ENCODE measurements at places on chromosomes 7 and 10.

GRCh38 chr10:102869258-102870198, at the start of gene AS3MT:
Gene AS3MT (plus strand): TSS chr10:102869470. CDS start chr10:102869593, 123 bp downstream.
- no peak for DNase-seq

- no peak for DNase-seq
These were observed 2.7 kb upstream of the UNCX start for GRCh38 chr7:1229956-1230355.

DNA sequence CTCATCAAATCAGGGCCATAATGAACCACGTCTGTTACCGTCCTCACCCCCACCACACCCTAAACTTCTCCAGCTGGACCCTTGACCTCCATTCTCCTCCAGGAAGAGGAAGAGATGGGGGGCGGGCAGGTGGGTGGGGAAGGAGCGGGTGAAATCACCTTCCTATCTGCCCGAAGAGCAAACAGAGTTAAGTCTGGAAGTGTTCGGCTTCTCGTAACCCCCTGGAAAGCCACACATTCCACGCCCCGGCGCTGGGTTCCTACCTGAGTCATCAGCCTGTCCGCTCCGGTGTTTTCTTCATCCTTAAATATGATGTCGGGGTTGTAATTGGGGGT, 736 bp downstream of the SHH start:
- DNase-seq, result no peak

- DNase-seq, result no peak
These were observed 3.9 kb downstream of the LSMEM1 start for GRCh38 chr7:112484671-112485167.

DNA sequence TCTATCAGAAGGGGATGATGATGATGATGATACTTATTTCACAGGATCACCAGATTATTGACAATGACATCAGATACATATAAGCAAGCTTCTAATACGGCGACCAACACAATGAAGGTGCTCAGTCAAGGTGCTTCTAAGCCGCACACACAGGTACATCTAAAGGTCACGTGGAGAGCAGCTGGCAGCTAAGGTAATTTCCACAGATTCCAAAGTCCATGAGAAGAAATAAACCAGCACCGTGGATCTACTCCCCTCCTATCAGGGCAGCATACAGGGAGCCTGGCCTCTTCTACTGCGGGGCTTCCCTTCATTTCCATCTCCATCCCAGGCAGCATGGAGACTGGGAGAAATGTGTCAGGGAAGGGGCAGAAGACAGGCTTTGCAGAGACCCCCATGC, 37.5 kb downstream of the DENND11 start:
- DNase-seq, result no peak

- no peak for DNase-seq
These were observed 179.2 kb downstream of the ST7 start for GRCh38 chr7:117132321-117133120.

- DNase-seq, result no peak
These were observed 248.5 kb upstream of the PLPP4 start for GRCh38 chr10:120208488-120208887.

DNA sequence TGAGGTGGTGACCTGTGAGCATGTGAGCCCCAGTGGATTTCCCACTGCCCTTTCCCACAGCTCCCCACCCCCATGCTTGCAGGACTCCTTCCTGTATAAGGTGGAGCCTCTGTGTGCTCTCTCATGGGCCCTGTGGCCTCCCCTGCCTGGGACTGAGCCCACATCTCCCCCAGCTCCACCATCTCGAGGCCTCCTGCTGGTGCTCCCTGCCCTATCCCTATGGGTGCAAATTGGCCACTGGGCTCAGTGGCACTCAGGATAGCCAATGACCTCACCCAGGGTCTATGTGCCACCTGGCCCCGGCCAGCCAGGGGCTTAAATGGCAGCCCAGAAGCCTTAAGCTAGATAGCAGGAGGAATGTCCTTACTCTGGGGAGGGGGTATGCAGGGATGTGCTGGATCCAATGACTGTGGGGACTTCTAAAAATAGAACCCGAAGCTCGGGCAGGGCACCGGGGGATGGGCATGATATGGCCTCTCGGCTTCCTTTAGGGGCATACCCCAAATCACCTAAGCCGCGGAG, 2.0 kb downstream of the LDB3 start:
- DNase-seq, result no peak

GRCh38 chr10:58070956-58071355, 196.7 kb downstream of the IPMK start:
- peak; percentile 7 for DNase-seq

DNA sequence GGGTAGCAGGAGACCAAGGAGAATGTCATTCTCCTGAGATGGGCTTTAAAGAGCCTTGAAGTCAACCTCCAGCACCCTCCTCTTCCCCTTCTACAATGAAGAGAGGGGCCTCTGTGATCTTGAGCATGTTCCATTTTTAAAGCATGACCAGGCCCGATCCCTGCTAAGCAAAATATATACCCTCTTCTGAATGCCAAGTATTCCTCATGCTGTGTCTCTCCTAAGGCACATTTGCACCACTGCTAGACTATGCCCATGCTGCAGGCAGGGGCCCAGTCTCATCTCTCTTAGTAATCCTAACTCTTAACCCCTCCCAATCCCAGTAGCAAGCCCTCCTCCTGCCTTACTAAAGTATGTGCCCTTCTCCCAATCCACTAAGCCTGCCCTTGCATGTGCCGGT, 18.4 kb downstream of the SORBS1 start:
- no peak for DNase-seq

DNA sequence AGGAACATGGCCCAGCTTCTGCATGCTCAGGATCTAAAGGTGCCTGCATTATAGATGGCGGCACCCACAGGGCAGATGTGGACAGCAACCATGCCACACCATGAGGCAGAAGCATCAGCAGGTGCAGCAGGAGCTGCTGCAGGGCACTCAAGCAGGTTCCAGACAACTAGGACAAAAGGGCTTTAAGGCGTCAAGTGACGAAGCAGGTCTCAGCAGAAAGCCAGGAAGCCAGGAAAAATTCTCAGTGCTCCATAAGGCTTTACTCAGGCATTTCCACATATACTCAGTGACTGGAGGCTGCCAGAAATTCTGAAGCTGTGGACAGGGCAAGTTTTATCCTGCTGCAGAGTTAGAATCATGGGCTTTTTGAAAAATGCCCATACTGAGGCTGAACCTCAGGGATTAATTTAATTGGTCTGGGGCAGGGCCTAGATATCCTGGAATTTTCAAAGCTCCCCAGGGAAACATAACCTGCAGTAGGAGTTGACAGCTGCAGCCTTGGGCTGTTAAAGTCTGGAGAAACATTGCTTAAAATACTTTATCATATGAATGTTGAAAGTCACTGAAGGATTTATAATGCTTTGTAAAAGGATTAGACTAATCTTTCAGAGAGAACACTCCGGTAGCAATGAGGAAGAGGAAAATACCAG, 68.1 kb upstream of the RNF148 start:
- DNase-seq, result no peak

GRCh38 chr7:136336932-136337331, 359.8 kb upstream of the MTPN start:
- DNase-seq, result no peak

GRCh38 chr10:13834581-13835286, 248.0 kb downstream of the PRPF18 start:
- DNase-seq, result no peak

- DNase-seq, result peak; percentile 37
These were observed 639.6 kb upstream of the FOXK1 start for GRCh38 chr7:4042402-4043045.

DNA sequence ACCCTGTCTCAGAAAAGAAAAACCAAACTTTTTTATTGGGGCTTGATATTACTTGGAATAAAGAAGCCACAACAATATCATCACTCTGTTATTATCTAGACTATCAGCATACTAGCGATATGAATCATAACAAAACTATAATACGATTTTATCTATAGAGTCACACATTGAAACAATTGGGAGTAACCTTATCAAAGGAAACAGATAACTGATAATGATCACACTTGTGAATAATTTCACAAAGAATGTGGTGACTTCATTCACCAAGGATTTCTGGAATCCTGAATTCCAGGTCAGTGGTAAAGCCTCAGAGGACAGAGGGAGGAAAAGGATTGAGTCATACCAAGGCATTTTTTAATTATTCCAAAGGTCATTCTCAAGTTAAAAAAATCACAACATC, 32.1 kb upstream of the NMT2 start:
- DNase-seq, result no peak

DNA sequence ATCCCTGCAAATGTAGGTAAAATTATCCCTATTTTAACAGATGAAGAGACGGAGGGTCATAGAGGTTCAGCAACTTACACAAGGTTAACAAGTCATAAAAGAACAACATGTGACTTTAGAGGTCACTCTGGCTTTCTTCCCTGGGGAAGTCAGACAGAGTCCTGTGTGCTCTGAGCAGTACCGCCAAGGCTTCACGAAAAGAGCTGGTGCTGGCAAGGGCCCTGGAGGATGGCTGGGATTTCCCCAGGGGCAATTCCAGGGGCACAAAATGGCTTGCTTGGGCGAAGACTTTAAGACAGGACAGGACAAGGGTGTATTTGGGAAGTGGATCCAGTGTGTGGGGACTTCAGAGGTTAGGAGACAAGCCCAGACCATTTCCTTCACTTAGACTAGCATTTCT, 144.1 kb downstream of the PIP4K2A start:
- DNase-seq, result no peak

- no peak for DNase-seq
These were observed 93.1 kb upstream of the MKI67 start for GRCh38 chr10:128219295-128219694.

- no peak for DNase-seq
These were observed 43.6 kb upstream of the JAZF1 start for GRCh38 chr7:28224172-28224571.

GRCh38 chr7:25360451-25360850, 132.2 kb upstream of the NPVF start:
- peak; percentile 61 for DNase-seq

GRCh38 chr7:128390871-128391565, 18.8 kb downstream of the IMPDH1 start:
- no peak for DNase-seq

- DNase-seq, result no peak
These were observed 414.6 kb upstream of the NPVF start for GRCh38 chr7:25642849-25643248.

GRCh38 chr7:96346293-96346953, 24.5 kb upstream of the SLC25A13 start:
- no peak for DNase-seq

DNA sequence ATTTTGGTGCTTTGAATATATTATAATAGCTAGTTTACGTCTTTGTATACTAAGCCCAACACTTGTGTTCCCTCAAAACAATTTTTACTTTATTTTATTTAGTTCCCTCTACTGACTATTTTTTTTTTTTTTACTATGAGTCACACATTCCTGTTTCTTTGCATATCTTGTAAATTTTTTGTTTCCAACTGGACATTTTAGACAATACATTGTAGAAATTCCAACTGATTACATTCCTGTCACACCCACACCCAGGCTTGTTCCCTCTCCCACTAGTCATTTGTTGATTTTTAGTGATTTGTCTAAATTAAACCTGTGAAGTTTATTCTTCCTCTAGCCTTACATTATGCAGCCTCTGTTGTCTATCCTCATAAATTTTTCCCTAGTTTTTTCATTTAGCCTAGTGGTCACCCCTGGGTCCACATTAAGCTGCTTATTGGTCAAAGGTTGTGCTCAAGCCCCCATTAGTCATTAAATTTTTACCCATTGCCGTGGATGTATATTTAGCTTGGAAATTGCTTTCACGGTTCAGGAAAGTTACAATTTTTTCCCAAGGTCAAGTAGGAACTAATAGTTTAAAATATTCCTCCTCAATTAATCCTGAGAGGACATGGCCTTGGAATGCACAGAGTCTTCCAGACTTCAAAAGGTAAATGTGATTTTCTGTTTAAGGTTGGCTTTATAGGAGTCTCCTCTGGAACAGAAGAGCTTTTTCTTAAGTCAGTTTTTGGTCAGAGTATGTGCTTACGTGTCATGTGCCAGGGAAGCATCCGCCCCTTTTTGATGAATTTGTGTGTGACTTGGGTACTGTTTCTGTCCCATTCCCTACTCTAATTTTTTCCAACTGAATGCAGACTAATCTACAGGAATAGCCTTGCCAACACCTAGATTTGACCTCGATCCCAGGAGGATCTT, 207.6 kb upstream of the TMEM72 start:
- no peak for DNase-seq

GRCh38 chr7:134004829-134005505, 122.2 kb upstream of the LRGUK start:
- no peak for DNase-seq

DNA sequence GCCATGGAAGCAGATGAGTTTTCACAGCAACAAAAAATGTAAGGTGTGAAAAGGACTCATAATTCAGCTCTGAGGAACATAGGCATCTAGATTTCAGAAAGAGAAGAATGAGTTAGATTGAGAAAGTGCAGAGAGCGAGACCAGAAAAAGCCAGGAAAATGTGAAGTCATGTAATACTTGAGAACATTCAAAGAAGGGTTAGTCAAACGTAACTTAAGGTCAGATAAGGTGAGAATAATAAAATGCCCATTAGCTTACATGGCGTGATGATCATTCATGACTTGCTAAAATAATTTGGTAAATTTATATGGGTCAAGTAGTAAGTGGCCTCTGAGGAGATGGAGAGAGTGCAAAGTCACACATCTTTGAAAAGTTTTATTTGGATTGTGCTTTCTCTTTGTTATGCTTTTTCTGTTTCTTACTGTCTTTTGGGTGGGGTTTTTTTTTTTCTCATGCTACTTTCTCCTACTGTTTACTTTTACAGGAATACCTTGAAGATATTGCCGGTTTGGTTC, 271.8 kb upstream of the NRG3 start:
- DNase-seq, result no peak

- no peak for DNase-seq
These were observed 20.6 kb upstream of the SLC13A1 start for GRCh38 chr7:123220396-123220795.

DNA sequence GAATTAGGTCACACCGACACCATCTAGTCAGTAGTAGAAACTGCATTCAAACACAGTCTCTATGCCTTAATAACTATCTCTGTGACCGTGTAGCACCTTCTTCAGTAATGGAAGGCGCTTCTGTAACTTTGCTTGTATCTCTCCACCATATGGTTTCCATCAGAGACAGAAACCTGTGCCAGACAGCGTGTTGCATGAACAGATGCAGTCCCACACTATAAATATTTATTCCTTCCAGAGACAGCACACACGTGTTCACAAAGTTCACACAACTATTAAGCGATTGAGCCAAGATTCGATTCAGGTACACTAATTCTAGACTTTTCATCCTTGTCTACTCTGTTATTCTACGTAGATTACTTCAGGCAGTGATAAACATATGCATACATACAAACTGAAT, 873.9 kb upstream of the MBL2 start:
- no peak for DNase-seq

- no peak for DNase-seq
These were observed 6.9 kb downstream of the IFIT1B start for GRCh38 chr10:89384474-89385340.

GRCh38 chr7:87933605-87933952, 472 bp upstream of the ADAM22 start:
- DNase-seq, result no peak
